Ovary (tissue), 10 donors: ENCODE measurements at places on chromosomes 2 and 18.
A peak's percentile ranks its signal among the peaks of the same experiment; 100 is the strongest.

DNA sequence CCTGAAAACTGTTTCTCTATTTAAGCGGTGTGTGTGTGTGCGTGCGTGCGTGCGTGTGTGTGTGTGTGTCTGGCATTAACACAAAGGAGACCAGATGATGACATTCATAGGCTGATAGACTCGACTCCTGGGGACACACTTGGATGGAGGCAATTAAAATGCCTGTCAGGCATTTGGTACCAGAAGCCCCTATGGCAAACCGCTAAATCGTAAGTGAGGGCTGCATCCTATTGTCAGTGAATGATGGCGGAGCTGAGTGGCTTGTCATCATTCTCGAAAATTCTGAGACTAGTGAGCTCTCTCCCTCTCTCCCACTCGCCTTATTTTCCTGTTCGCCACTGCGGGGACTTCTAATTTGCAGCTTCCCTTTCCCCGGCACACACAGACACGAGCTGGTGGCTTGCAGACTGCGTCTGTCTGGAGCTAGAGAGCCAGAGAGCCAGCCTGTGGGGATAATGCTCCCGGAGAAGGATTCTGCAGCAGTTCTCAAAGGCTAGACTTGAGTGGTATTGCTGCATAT lies 155.4 kb downstream of the MAP2 start:
- no peak for DNase-seq

GRCh38 chr18:67001052-67001451 lies 397.2 kb upstream of the CDH19 start:
- DNase-seq = no peak

DNA sequence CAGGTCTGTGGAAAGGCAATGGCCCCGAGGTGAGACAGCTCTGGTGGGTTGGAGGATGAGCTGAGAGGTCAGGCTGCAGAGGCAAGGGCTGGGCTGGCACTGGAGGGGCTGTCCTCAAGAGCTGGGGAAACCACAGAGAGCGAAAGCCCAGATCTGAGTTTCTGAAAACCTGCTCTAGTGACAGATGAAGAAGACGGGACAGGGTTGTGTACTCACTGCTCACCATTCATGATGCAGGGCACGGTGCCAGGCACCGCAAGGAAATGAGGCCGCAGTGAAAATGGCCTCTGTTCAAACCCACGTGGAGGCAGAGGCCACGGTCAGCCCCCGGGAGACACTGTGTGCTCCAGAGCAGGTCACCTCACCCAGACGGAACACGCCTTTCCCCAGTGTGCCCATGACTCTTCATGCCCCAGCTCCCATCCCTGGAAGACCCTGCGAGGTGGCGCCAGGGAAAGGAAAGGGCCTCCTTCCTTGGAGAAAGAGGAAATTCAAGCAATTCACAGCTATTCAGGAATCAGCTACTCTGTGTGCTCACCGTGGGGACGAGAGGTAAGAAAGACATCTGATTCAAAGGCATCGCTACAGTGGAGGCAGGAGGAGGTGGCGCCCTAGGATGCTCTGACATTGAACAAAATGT lies 24.3 kb upstream of the ID2 start:
- DNase-seq = no peak

DNA sequence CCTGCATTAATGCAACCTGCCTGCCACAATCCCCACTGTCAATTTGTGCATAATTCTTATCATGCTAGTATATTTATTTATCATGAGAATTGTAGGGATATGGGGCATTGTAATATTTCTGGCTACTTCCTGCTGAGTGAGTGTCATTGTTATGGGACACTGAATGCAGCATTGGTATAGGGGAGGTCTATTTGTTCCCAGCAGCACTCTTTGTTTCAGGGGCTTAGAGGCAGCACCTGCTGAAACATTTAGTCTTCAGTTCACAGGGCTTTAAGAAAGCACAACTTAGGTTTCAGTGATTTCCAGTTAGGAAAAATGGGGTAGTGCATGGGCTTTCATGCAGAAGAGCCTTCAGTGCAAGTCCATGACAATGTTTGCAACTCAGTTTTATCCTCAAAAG lies 23.6 kb downstream of the SULT1C3 start:
- DNase-seq = no peak

- DNase-seq = no peak
These were observed 52.6 kb upstream of the ATP5MC3 start for GRCh38 chr2:175234153-175234552.

GRCh38 chr2:166944909-166945308 lies 56.6 kb downstream of the XIRP2 start:
- no peak for DNase-seq

GRCh38 chr18:48294899-48295585 lies 114.1 kb downstream of the ZBTB7C start:
- DNase-seq = no peak

- no peak for DNase-seq
These were observed 138.8 kb downstream of the BCL11A start for GRCh38 chr2:60414495-60415138.

DNA sequence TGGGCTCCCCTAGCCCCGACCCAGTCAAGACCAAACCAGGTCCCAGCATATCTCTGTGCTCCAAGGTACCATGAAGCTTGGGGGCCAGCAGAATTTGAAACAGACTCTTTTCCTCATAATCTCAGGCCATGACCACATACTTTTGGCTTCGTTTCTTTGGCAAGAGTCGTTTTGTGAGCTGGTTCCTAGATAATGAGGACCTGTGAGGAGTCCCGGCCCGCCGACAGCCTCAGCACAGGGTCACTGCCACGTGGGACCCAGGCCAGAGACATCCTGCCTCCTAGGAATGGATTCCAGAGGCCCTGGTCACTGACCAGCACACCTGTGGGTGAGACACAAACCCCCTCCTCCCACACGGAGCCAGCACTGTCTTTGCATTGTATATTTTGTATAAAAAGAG lies 73.5 kb downstream of the VAPA start:
- peak; percentile 75 for DNase-seq

- no peak for DNase-seq
These were observed 4.3 kb downstream of the MRPS9 start for GRCh38 chr2:105042189-105042588.

- DNase-seq = no peak
These were observed 37.2 kb upstream of the STAT1 start for GRCh38 chr2:191051177-191051576.

GRCh38 chr2:28695245-28695647 lies 56.4 kb upstream of the PPP1CB start:
- peak; percentile 25 for DNase-seq

GRCh38 chr2:161173541-161174194 lies 13.4 kb downstream of the TANK start:
- no peak for DNase-seq

DNA sequence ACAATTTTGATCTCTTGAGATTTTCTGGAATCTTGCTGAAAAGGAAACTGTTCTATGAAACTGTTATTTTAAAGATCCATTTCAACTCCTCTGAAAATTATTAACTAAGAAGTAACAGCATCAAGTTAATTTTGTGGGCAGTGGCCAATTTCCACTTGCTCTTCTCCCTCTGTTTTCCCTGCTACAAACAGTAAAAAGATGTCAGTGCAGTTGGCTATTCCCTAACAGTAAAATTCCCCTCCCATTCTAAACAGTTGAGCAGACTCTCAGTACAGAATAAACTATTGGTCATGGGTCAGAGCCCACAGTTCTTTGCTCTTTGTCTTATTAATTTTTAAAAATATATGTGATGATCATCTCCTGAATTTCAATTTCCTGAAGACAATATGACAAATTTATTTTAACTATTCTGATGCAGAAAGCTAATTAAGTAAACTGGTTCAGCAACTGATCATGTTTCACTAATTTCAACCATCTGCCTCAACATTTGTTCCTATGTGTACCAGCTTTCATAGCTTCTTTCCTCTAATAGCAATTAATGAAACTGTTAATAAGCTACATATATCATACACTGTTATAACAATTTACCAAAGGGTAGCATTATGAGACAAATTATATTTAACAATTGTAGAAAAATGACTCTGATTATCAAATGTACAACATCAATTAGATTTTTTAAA lies 41.1 kb upstream of the GALNT5 start:
- DNase-seq = no peak

GRCh38 chr2:172510088-172510487 lies 45.8 kb upstream of the PDK1 start:
- DNase-seq = no peak

DNA sequence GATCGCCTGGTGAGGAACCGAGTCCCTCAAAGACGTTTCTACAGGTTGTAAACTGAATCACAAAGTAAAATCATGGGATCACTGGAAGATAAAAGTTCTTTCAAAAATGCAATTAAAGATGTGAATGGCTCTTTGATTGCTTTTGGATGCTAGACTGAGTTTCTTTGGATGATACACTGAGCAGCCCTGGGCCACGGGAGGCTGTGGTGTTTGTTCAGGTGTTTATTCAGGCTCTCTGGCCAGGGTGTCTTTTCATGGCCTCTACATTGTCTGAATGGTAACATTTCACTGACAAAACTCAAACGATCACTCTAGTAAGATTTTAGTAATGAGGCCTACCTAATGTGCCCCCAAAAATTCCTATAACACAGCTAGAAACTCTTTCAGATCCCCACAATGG lies 48.4 kb upstream of the SPATS2L start:
- no peak for DNase-seq

- no peak for DNase-seq
These were observed 39.9 kb downstream of the RPL37A start for GRCh38 chr2:216538538-216538937.

- DNase-seq = no peak
These were observed 15.4 kb upstream of the MATN3 start for GRCh38 chr2:20027705-20028434.
